Stimulated activated naive B cell treated with anti-CD40 and anti-IgM and Interleukin-4, amounts not matched to agents 10 μg/mL and 1 μg/mL and 100 μg/mL, for 72 hours (primary cell): ENCODE measurements at places on chromosomes 4 and X.

DNA sequence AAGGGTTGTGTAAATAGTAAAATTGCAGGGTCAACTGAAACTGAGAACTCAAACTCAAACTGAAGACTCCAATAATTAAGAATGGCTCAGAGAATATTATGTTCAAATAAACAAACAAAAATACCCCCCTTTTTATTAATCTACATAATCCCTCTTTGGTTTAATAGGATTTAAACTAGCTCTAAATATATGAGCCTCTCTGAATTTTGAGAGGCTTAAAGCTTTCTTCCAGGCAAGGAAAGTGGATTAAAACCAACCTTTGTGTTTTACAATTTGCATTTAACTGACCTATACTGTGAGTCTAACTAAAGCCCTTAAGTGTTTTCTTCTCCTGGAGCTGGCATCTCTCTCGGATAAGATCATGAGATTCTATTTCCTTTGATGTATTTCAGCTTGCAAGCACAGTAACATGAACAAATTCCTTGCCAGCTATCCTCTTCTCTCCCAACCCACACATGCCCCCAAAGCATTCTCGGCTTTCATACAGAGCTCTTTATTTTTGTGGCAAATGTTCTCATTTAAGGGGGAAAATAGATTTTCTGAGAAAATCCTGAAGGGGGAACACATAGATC, 1310.8 kb upstream of the AGA start:
- H3K27me3 ChIP-seq, result no peaks in the 10 kb centered on the region
- H3K36me3 ChIP-seq, result no peaks in the 10 kb centered on the region
- no peak overlapping the region for H3K4me3 ChIP-seq
- DNase-seq, result no peak
- H3K4me1 ChIP-seq, result no peaks in the 10 kb centered on the region
- no peak overlapping the region for H3K27ac ChIP-seq

DNA sequence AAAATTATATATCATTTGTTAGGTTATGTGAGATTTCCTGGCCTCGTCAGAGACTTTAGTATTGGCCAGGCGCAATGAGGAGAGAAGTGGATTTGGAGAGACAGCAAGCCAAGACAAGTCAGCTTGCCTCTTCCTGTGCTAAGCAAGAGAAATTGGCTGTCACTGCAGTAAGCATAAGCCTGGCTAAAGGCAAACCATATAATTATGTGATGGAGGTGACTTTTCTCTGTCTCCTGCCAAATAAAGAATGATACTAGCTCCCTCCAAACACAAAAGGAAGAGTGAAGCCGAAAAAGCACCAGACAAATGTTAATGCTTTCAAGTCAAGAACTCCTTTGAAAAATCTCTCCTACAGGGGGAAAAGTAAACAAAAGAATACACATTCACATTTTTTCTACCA, 2246.0 kb downstream of the ARAP2 start:
- no peak for DNase-seq
- H3K4me3 ChIP-seq, result no peak overlapping the region
- H3K36me3 ChIP-seq, result no peaks in the 10 kb centered on the region
- H3K27me3 ChIP-seq, result no peaks in the 10 kb centered on the region
- no peak overlapping the region for H3K27ac ChIP-seq

DNA sequence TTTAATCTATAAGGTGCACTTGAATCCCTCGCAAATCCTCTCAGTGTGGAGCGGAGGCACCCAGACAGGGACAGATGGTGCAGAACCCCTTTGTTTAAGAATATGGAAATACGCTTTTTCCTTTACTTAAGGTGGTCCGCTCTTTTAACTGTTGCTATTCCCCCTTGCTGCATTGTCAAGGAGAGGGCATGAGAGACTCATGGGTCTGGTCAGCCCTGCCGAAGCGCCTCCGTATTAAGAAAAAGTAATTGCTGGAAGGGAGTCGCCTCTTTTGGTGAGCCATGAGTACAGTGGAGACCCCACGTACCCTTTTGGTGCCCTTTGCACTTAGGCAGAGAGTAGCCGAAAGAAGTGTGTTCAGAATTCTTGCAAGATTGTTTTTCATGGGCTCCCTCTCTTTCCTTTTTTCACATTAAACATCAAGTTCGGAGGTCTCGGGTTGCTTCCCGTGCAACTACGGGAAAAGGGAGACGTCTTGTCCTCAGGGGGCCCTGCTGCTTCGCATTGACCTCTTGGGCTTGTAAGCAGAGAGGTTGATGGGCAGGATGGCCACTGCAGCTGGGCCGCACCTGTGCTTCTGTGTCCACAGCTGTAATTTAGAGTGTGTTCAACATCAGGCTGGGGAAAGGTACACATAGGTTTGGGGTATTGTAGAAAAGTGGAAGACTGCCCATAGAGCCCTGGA, 109.6 kb downstream of the SPRY1 start:
- peaks cover 19% of the 10 kb centered on the region for H3K4me1 ChIP-seq
- no peak for DNase-seq

DNA sequence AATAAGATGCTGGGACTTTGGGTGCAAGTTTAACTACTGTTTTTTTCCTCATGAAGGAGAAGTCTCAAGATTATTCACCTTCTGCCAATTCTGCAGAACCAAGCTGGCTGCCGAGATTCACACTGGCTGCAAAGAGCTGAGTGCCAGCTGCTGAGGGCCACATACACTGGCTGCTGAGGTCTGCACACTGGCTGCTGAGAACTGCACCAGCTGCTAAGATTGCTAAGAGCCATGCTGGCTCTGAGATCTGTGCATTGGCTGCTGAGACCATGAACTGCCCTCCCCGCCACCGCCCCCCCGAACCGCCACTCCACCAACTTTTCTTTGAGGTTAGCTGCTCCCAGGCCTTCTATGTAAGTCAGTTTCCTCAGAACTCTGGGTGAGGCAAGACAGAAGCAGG, 330.3 kb downstream of the CBLL2 start:
- no peaks in the 10 kb centered on the region for H3K36me3 ChIP-seq
- no peak overlapping the region for H3K4me3 ChIP-seq
- H3K27ac ChIP-seq, result no peak overlapping the region
- H3K27me3 ChIP-seq, result no peaks in the 10 kb centered on the region
